A549 treated with CORT108297 at 1 μM for 4 hours (cell line): ENCODE measurements at places on chromosomes 3 and 15. TPM values are rescaled to one million over a fixed set of nuclear protein-coding genes. Genes with fewer than 3 reads are reported as not detected.

Gene TJP1
- 56.8 to 78.8 TPM (median 66.1 TPM) in 5 replicates for total RNA-seq

Gene GDPGP1
- 4.2 to 5.6 TPM (median 4.8 TPM) in 5 replicates for total RNA-seq

Gene AADACL2
- total RNA-seq = not detected in 5 replicates

Gene GOLGA8T
- total RNA-seq = 0.90 to 1.8 TPM (median 1.7 TPM) in 5 replicates

Gene RBP2
- total RNA-seq = not detected in 5 replicates

Gene CNOT10
- total RNA-seq = 26.4 to 35.6 TPM (median 31.8 TPM) in 5 replicates

Gene LMOD3
- not detected in 5 replicates for total RNA-seq

Gene WNT7A
- total RNA-seq = 0.13 to 0.19 TPM (median 0.18 TPM) in 5 replicates

Gene SLC2A2
- not detected in 5 replicates for total RNA-seq

Gene LSAMP
- 0.12 to 0.24 TPM (median 0.17 TPM) in 5 replicates for total RNA-seq

Gene SCG5
- total RNA-seq = 2.1 to 2.8 TPM (median 2.2 TPM) in 5 replicates

Gene SUSD5
- total RNA-seq = 3.0 to 4.4 TPM (median 3.1 TPM) in 5 replicates

Gene GPR62
- total RNA-seq = not detected in 5 replicates

Gene MELTF
- 43.3 to 71.8 TPM (median 62.8 TPM) in 5 replicates for total RNA-seq

Gene UCN2
- 6.9 to 11.3 TPM (median 9.7 TPM) in 5 replicates for total RNA-seq

Gene PPARG
- total RNA-seq = 36.5 to 40.3 TPM (median 39.3 TPM) in 5 replicates

Gene ITIH4
- 0.18 to 0.92 TPM (median 0.71 TPM) in 5 replicates for total RNA-seq

Gene COLQ
- total RNA-seq = 0.13 to 0.68 TPM (median 0.44 TPM) in 5 replicates

Gene MYEF2
- total RNA-seq = 13.7 to 19.9 TPM (median 15.9 TPM) in 5 replicates

Gene C3orf49
- not detected in 5 replicates for total RNA-seq

Gene NDUFB5
- total RNA-seq = 42.1 to 64.7 TPM (median 52.3 TPM) in 5 replicates

Gene TTLL13
- 0.07 to 0.36 TPM (median 0.09 TPM) in 5 replicates for total RNA-seq

Gene SMCO1
- 0.03 TPM in 1 of 5 replicates, not detected in the others for total RNA-seq

Gene CHRNA7
- total RNA-seq = 2.4 to 4.8 TPM (median 4.2 TPM) in 5 replicates

Gene ZKSCAN7
- not detected in 5 replicates for total RNA-seq

Gene SNX22
- total RNA-seq = 0.59 to 0.96 TPM (median 0.89 TPM) in 5 replicates

Gene ATP13A5
- not detected in 5 replicates for total RNA-seq

Gene SLC9C1
- not detected in 5 replicates for total RNA-seq

Gene ST8SIA2
- total RNA-seq = 0.39 to 0.73 TPM (median 0.57 TPM) in 5 replicates

Gene MBD4
- total RNA-seq = 21.1 to 26.4 TPM (median 21.9 TPM) in 5 replicates

Gene AGBL1
- not detected in 5 replicates for total RNA-seq

Gene THBS1
- total RNA-seq = 23.9 to 42.6 TPM (median 33.0 TPM) in 5 replicates

Gene ARRDC4
- total RNA-seq = 0.15 to 0.24 TPM (median 0.21 TPM) in 5 replicates

Gene AHSG
- total RNA-seq = 0.05 to 0.09 TPM in 2 of 5 replicates, not detected in the others

Gene GPR27
- 2.7 to 3.6 TPM (median 3.1 TPM) in 5 replicates for total RNA-seq

Gene RMDN3
- 22.5 to 24.4 TPM (median 23.3 TPM) in 5 replicates for total RNA-seq

Gene TNNC1
- total RNA-seq = 0.92 to 1.5 TPM (median 1.2 TPM) in 5 replicates
